ENCODE measurements at places on chromosomes 1 and 21. TPM values are rescaled to one million over a fixed set of nuclear protein-coding genes. Genes with fewer than 3 reads are reported as not detected.

Gene STIL
- 22.8 TPM for total RNA-seq

Gene CTSE
- not detected for total RNA-seq

Gene CHIT1
- total RNA-seq = 0.74 TPM

Gene SLC22A15
- 0.07 TPM for total RNA-seq

Gene SELE
- total RNA-seq = not detected

Gene SH3D21
- total RNA-seq = 17.8 TPM

Gene WARS2
- 23.7 TPM for total RNA-seq

Gene HFM1
- not detected for total RNA-seq

Gene CFHR1
- total RNA-seq = not detected

Data from activated CD8-positive, alpha-beta T cell treated with anti-CD3 and anti-CD28 coated beads for 36 hours (primary cell).